NT2/D1 (cell line): ENCODE measurements at places on chromosomes 5 and 9.

DNA sequence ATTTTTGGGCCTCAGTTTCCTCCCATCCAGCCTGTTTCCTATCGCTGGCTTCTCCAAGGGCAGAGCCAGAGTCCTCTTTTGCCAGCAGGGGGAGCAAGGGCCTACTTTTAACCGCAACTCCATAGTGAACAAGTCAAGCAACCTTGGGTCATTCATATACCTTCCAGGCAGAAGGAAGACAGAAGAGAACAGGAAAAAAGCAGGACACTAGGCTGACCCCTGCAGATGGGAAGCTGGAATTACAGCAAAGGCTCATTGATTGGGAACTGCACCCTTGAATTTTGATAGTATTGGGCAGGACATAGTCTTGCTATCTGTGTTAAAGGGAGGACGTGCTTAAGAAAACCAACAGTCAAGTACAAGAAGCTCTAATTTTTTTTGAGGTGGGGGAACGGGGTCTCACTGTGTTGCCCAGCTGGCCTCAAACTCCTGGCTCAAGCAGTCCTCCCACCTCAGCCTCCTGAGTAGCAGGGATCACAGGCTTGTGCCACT, 30.1 kb downstream of the QRFP start:
- DNase-seq: peak; percentile 91

DNA sequence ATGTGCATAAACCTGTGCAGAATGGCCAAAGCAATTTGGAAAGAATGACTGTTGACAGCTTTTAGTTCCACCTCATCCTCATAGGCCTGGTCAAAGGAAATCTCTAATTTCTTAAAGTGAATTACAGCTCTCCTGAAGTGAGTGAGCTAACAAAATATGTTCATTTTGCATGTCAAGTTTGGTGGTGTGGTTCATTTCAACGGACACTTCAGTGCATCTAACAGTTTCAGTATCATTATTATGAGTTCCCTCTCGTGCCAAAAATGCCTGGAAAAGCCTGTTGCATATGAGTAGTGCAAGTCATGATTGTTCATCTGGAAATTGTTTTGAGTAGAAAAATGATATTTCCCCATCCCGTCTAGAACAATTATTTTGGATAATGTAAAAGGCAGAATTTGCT, 53.2 kb upstream of the HMHB1 start:
- DNase-seq: no peak

- DNase-seq: no peak
Measured at GRCh38 chr9:126131066-126132010, 195.3 kb upstream of the MVB12B start.

DNA sequence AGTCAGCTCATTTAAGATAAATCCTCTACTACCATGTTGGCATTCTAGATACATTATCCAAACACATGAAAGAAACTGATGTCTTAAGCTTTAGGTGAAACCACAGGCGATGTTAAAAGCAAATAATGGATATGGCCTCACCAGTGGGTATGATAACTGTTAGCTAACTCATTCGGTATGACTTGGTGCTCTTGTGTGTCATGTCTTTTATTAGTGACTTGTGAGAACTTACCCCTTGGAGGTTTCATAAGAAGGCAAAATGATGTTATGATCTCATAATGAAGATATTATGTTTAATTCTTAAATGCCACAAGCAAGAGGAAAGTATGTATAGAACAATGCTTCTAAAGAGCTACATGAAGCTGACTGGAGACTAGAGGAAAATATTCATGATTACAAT, 1227.0 kb downstream of the EFNA5 start:
- DNase-seq: no peak

DNA sequence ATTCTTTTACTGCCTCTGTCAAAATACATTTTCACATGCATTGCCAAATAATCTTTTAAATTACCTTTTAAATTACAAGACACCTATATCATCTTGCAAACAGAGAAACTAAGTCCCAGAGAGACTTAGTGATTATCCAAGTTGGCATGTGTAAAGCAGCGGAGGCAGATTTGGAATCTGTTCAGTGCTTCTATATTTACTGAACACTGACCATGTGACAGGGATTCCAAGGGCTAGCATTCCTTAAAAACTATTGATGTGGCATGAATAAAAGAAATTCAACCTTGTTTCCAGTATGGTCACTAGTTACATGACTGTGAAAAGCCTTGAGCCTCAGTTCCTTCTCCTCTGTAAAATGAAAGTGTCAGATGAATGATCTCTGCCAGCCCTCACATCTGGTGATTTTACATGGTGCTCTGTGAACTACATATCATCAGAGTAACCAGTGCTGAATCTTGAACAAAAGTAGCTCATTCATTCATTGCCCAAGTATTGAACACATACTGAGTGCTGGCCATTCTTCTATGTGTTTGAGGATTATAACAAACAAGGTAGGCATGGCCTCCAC, 71.9 kb upstream of the PPP1R2B start:
- no peak for DNase-seq

DNA sequence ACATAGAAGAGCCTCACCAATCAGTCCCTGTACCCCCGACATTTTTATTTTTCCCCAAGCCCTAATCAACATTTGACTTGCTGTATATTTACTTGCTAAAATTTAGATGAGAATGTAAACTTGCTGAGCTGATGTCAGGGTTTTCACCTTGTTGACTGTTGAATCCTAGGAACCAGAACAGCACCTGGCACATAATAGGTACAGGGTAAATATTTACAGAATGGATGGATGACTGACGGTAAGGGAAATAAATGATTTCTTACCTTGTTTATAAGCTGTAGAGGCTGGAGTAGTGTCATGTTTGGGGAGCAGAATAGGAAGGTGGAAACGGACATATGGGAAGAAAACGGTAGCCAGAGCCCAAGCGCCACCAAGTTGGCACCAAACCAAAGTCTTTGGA, 107.0 kb upstream of the NUDT12 start:
- no peak for DNase-seq

- DNase-seq: no peak
Measured at GRCh38 chr9:95297316-95297715, 20.2 kb downstream of the FANCC start.
